ENCODE measurements at places on chromosomes 3 and 15.

GRCh38 chr3:152159328-152159727, 109.4 kb upstream of the MBNL1 start:
- DNase-seq: no peak

GRCh38 chr3:119912220-119912619, 130.3 kb downstream of the NR1I2 start:
- no peak for DNase-seq

DNA sequence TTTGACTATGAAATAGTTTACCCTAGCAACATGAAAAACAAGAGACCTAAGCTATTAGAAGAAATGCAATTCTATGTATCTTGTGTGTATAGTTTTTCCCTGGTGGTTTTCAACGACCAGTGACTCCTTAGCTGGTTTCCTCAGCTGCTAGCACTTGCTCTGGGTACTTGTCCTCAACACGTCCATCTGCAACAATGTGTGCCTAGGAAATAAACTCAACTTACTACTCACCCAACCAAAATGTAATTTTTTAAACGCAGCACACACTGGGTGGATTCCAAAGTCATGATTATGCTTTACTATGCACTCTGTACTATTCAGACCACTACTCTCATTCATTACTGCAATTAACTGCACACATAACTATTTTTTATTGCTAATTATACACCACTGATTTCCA, 31.0 kb downstream of the CPA3 start:
- DNase-seq: no peak

DNA sequence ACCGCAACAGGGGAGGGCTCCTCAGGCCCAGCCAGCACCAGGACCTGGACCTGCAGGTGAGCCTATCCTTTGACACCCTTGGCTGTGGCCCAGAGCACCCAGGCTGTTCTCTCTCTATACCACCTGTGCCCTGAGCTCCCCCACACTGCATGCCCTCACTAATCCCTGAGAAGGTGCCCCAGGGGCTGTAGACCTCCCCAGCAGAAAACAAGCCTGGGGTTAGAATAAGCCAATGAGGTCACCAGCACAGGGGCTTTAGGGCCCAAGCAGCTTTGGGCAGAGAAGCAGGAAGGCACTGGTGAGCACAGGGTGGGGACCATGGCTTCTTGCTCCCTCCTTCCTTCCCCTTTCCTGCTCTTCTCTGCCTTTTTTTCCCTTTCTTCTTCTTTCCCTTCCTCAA, 10.3 kb upstream of the APEH start:
- no peak for DNase-seq

DNA sequence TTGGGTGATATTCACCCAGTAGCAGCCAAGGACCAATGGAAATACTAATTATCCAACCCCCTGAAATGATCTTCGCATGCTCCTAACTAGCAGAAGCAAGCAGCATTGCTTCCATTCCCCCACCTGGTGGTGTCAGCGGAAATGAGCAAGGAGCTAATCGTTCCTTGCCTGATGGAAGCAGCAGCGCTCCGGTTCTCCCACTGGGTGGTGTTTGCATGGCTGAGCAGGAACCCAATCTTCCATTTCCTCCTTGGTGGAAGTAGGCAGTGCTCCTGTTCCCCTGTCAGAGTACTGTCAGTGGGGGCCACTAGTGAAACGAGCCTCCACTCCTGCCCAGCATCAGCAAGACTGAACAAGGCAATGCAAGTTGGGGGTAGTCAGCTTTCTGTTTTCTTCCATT, 311.5 kb downstream of the CACNA2D3 start:
- no peak for DNase-seq

- DNase-seq: no peak
Measured at GRCh38 chr3:3288255-3288654, 108.8 kb upstream of the CRBN start.

DNA sequence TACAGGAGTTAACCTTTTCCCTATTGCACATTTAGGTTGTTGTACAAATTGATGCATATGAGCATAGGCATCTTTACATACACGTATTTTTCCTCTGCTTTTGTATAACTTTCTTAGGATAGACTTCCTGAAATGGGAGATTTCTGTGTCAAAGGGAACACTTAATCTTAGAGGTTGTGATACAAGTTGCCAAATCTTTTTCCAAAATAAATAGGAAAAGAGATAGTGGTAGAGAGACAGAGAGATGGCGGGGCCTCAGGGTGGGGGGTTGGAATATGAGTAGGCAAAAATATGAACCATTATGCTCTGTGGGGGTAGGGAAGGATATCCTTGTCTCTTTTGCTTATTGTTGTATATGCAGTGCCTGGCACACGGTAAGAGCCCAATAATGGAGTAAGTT, 70.7 kb upstream of the UBE2E1 start:
- no peak for DNase-seq

- DNase-seq: no peak
Measured at GRCh38 chr3:52752045-52752660, 18.6 kb downstream of the NEK4 start.

DNA sequence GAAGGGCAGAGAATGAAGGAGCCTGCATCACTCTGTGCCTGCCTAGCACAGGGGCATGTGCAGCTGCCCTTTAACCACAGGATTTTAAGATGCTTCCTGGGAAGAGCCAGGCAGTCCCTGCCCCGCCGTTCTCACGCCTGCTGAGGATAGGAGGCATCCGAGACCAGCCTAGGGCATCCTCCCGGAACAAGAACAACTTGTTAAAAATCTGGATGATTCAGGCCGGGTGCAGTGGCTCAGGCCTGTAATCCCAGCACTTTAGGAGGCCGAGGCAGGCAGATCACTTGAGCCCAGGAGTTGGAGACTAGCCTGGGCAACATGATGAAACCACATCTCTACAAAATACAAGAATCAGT, 15.2 kb downstream of the NRROS start:
- DNase-seq: no peak

DNA sequence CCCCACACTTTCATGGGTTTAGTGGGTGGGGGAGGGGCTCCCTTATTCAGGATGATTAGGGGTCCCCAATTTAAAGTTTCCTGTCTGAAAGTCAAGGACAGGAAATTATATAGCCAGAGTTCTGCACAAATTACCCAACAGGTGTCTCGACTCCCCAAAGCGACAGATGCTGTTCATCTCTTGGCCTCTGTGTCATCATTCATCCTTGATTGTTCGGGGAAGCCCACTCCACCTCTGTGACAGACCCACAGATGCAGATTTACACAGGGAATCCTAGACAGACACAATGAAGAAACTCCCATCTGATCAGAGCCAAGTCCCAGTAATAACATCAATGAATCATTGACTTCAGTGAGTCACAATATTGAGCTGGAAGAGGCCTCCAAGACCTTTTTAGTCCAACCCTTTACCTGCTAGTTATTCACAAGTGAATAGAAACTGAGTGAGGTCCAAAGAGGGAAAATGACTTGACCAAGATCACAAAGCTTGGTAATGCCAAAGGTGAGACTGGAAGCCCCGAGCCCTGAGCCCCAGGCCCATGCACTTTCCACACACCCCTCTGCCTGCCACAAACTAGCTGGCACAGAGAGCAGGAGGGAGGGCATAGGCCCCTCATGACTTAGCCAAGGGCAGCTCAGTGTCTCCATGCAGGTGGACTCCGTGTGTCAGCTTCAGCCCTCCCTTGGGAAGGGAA, 7.9 kb upstream of the SRP14 start:
- no peak for DNase-seq

- DNase-seq: no peak
Measured at GRCh38 chr3:22103423-22103822, 352.4 kb upstream of the ZNF385D start.

DNA sequence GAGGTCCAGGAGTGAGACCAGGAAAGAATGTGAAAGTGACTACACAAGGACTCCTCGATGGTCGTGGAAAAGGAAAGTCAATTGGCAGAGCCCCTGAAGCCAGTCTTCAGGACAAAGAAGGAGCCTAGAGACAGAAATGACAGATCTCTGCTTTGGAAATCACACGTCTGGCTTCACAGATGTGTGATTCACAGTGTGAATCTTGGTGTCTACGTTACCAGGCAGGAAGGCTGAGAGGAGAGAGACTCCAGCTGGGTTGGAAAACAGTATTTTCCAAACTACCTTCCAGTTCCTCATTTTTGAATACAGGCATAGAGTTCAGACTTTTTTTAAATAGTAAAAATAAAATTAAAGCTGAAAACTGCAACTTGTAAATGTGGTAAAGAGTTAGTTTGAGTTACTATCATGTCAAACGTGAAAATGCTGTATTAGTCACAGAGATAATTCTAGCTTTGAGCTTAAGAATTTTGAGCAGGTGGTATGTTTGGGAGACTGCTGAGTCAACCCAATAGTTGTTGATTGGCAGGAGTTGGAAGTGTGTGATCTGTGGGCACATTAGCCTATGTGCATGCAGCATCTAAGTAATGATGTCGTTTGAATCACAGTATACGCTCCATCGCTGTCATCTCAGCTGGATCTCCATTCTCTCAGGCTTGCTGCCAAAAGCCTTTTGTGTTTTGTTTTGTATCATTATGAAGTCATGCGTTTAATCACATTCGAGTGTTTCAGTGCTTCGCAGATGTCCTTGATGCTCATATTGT, 6.0 kb downstream of the CCR2 start:
- DNase-seq: no peak

DNA sequence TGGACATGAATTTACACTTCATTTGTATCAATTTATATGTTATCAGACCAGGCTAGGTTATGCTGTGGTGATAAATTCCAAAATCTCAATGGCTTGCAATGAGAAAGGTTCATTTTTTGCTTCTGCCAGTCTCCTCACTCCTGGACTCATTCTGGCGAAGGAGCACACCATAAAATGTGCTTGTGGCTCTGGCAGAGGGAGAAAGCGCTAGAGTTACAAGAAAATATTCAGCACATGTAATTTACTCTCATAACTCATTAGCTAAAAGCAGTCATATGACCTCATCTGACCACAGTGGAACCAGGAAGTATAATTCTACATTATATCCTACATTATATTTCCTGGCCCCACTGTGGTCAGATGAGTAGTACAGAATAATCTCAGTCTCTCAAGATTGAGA, 193.8 kb downstream of the BCHE start:
- DNase-seq: no peak

DNA sequence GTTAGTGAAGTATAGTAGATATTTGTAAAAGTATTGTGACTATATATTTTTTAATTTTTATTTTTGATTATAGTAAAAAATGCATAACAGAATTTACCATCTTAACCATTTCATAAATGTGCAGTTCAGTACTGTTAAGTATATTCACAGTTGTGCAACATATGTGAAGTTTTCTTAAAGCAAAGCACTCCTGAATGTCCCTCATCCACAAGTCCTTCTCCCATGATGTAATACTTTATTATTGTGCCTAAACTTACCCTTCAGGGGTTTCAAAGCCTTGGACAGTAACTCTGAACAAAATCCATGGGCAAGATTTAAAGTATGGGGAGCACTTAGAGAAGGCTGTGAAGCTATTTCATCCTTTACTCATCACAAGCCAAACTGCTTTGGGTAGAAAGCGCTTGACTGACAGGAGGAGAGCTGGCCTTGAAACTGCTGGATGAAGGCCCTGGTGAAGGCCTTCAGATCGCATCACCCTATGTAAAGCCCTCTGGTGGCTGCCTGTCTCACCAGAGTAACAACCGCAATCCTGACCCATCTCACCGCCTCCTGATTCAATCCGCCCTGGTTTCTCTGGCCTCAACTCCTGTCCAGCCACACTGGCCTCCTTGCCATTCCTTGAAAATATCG, 28.0 kb downstream of the LSM3 start:
- DNase-seq: no peak

- no peak for DNase-seq
Measured at GRCh38 chr3:124395162-124395561, 335.1 kb upstream of the UMPS start.

DNA sequence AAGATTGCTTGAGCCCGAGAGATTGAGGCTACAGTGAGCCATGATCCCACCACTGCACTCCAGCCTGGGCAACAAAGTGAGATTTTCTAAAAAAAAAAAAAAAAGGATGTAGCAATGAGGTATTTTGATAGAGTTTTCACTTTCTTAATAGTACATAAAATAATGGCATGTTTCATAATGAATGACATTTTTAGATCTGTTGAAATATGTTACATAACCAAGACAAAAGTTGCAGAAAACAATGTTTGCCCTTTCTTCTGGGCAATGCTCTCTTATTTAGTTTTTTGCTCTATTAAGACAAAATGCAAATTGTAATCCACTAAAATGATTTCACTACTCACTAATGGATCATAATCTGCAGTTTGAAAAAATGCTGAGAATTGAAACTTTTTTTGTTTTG, 4.4 kb upstream of the MAPK6 start:
- no peak for DNase-seq

DNA sequence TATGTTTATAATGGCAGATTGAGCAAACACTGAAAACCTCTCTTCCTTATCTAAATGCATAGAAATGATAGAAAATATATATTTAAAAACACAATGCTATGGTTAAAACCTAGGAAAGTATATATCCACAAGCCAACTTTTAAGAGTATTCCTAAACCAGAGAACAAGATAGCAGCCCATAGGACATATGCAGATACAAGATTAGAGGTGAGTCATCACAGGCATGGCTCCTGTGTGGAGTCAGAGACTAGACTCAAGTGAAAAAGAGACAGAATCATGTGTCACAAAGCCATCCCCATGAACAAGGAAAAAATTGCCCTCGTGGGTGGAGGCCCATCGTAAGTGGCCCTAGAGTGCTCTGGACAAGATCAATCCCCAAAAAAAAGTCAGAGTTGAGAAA, 199.4 kb upstream of the PPP2R3A start:
- DNase-seq: no peak

DNA sequence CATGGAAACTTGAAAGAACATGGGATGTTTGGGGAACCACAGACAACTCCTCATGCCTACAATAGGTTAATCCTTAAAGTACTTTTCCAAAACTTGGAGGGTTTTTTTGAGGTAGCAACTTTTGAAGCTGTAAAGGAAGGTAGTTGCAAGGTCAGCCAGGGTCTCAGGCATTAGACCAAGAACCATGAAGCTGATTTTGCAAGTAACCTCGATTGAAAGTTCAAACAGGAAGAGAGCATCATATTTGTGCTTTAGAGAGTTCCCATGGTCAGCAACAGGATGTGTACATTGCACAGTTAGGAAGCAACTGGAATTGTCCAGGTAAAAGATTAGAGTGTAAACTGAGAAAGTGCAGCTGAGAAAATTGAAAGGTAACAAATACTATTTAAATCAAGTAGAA, 199.8 kb upstream of the NR2F2 start:
- DNase-seq: no peak

DNA sequence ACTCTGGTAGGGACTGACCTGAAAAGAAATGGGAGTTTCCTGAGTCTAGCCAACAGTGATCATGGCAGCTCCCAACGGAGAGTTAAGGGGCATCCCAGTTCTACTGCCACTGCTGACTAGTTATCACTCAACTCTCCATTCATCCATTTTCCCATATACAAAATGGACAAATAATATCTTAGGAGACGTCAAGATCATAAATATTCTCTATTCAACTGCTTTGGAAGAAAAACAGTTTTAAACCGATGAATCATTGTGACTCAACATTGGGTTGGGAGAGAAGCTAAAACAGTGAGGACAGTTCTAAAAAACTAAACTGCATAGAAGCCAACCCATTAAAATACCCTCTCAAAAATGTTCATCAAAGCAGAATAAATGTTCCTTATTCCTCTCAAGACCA, 57.6 kb upstream of the CHRM5 start:
- no peak for DNase-seq

GRCh38 chr15:74242441-74243185, 6.5 kb downstream of the CCDC33 start:
- DNase-seq: no peak

GRCh38 chr15:38814891-38815290, 250.3 kb upstream of the RASGRP1 start:
- DNase-seq: no peak

GRCh38 chr3:72698154-72698917, 149.9 kb downstream of the SHQ1 start:
- no peak for DNase-seq

All from natural killer cell treated with Interleukin-12 subunit alpha and Interleukin-12 subunit beta and Interleukin-15 and Interleukin-18, amount 100 ng/mL, for 72 hours (primary cell).